ENCODE measurements at places on chromosomes 6 and 20.

DNA sequence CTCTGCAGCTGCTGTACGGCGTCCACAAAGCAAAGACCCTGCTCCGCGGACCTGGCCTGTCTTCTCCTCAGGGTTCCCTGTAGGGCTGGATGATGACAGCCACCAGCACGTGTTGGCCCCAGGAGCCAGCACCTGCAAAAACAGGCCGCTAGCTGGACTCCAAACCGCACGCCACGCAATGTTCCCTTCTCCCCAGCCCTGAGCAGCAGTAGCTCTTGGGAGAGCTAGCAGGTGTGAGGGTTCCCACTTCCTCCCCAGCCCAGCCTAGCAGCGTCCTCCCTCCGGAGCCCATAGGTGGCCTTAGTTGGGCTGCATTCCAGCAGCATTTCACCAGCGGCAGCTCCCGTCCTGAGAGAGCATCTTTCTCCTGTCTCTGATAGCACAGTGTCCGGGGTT is 42.3 kb downstream of the DACT2 start:
- no peak for DNase-seq

- DNase-seq, result no peak
Observed at GRCh38 chr6:131353876-131354275, 218.6 kb downstream of the AKAP7 start.

- DNase-seq, result no peak
Observed at GRCh38 chr6:3326184-3326971, 67.6 kb downstream of the PSMG4 start.

DNA sequence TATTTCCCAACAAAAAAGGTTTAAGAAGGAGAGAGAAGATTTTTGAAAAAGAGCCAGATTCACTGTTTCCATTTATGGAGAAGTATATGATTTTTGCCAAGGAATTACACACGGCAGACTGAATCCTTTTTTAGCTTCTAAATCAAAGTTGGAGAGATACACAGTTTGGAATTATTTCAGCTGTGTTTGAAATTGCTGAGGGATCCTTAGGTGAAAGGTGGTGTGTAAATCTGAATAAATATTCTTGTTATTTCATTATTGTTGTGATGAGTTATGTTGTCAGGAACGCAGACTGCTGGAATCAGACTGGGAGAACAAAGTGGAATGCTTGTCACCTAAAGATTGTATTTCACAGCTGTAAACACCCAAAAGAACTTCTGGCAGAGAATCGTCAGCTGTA is 168.5 kb upstream of the AKIRIN2 start:
- DNase-seq, result peak; percentile 15

GRCh38 chr20:17281478-17281877 is 54.6 kb downstream of the PCSK2 start:
- peak; percentile 1 for DNase-seq

DNA sequence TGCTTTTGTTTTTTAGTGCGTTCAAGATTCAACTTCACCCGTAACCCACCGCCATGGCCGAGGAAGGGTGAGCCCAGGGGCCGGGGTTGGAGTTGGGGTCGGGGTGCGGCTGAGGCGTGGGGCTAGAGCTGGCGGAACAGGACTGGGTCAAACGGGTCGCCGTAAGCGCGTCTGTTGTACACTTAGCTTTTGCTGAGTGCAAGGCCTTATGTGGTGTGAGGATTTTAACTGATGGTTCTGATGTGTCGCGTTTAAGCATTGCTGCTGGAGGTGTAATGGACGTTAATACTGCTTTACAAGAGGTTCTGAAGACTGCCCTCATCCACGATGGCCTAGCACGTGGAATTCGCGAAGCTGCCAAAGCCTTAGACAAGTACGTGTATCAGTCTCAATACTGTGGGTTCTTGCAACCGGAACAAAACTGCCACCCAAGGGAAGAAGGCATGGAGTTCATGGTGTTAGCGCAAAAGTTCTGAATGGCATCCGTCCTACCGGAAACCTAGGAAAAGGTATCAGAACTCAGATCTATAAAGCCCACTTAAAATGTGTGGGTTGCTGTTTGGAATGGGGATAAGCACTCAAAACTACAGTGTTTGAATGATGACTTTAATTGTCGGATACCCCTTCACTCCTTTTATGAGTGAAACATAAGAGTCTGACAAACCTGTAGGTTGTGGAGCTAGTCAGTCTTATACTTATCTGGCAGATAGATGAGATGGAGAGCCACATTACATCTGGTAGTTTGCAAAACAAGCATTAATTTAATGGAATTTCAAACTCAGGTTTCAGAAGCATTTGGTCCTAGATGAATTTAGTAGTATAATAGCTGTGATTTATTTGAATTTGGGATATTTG is 574 bp downstream of the RPS12 start:
- DNase-seq, result no peak

GRCh38 chr20:61803416-61803914 is 262.2 kb downstream of the TAF4 start:
- DNase-seq, result no peak

DNA sequence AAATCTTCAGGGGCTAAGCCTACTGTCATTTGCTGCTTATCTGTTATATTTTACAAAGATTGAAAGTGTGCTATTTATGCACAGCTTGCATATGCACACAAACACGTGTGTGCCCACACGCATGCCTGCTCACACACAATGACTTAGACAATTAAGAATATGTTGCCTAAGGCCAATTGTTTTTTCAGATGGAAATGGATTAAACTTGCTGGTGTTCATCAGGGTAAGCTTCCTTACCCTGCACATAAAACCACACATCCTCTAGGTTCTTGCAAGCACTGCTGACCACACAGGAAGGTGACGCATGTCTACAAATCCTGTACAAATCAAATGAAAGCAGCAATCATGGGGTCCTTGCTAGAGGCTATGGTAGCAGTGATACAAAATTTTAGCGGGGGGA is 58.4 kb downstream of the GJA10 start:
- DNase-seq, result peak; percentile 97

GRCh38 chr20:21214431-21214830 is 88.5 kb downstream of the KIZ start:
- DNase-seq, result no peak

DNA sequence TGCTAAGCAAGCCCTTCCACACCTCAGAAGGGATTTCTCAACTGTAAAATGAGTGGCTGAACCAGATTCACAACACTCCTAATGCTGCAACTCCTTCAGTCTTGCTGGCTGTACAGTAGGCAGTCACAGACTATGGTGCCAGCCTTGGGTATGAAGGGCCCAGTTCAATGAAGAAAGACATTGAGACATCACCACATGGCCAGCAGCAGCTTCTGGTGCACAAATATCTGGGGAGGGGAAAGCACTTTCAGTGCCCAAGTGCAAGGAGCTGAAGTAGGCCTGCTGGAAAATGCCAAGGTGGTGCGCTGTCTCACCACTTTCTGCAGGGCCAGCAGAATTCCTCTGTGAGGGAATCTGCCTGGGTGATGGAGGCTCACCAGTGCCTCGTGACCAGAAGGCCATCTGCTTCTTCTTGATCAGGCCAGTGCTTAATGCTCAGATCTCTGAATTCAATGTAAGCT is 1.8 kb downstream of the PLA2G7 start:
- no peak for DNase-seq

DNA sequence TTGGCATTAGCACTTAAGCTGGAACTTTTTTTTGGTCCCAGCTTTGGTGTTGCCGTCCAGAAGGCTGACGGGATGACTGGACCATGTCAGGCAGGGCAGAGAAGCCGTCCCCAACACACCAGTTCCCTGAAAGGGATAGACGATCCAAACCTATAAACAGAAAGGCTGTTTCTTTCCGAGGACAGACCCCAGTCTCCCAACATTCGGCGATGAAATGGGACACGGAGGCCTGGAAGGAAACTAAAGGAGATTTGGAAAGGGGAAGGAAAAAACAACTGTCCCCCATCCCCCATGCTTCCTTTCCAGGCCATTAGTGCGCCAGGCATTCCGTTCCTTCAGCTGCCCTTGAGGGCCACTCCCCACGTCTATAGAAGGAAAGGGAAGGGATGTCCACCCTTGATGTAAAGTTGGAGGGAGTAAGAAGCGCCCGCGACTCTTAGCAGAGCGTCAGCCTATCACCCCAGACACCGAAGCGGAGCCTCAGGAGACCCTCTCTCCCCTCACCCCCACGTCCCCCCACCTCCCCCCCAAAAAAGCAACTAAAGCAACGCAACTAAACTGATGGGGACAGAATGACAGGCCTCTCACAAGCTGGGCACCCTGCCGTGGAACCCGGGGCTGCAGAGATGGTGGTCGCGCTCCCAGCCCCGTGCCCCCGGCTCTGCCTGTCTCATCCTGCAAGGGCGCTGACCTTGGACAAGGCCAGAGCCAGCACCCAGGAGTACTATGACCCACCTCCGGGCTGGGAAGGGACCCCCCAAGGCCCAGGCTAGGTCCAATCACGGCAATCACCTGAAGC is 638 bp downstream of the BLCAP start:
- no peak for DNase-seq
